Thyroid gland (tissue), 4 donors: ENCODE measurements at places on chromosomes 1 and 21.

GRCh38 chr1:180176965-180177364, 22.3 kb downstream of the QSOX1 start:
- H3K4me1 ChIP-seq, result peaks cover 14% of the 10 kb centered on the region
- no peak for DNase-seq
- H3K27me3 ChIP-seq, result no peaks in the 10 kb centered on the region
- H3K27ac ChIP-seq, result no peak overlapping the region

DNA sequence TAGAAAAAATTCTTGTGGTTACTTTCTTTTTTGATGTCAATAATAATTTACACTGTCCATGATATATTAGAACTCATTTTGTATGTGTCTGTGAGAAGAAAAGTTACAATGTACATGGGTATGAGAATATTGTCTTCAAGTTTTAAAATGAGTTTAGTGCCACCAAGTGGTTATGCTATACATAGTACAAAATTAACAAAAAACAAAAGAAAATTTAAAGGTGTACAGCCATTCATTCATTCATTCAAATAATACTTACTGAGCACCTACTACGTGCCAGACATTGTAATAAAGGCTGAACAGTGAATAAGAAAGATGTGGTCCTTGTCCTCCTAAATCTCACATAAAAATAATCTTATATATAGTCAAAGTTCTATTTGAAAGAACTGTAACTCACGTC, 27.7 kb downstream of the UCHL5 start:
- no peaks in the 10 kb centered on the region for H3K36me3 ChIP-seq
- H3K4me3 ChIP-seq, result no peak overlapping the region
- DNase-seq, result no peak
- no peak overlapping the region for H3K27ac ChIP-seq
- H3K4me1 ChIP-seq, result no peaks in the 10 kb centered on the region
- H3K27me3 ChIP-seq, result no peaks in the 10 kb centered on the region

DNA sequence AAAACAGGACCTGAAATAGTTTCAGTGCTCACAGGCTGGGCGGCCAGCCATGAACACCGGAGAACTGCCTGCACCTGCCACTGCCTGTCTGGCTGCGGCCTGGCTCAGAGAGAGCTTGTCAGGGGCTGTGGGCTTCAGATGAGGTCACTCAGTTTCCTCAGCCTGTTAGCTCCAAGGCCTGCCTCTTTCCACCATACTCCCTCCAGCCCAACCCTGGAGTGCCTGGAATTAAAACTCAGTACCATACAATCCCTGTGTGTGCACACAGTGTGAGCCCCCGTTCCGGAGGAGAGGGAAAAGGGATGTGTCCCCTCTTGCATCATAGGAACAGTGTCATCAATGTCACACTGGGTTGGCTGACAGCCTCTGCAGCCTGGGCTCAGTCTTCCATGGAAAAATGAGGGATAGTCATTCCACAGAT, 16.2 kb downstream of the CACNA1S start:
- H3K27me3 ChIP-seq, result no peaks in the 10 kb centered on the region
- DNase-seq, result no peak
- H3K36me3 ChIP-seq, result no peaks in the 10 kb centered on the region
- H3K4me3 ChIP-seq, result no peak overlapping the region
- no peak overlapping the region for H3K27ac ChIP-seq

DNA sequence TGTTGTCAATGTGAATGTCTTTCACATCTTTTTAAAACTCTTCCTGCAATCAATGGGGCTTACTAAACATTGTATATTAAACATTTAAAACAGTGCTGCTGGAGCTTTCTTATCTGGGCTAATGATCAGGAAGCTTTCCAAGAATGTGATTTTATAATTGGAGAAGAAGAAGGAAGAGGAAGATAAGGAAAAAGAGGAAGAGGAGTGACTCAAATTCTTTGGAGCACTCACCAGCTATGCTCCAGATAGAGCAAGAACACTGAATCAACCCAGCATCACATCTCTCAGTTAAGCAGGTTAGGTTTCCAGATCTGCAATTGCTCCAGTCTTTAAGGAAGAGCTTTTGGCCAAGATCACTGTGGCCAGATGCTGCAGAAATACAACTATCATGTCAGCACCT, 1.4 kb upstream of the SPRR2E start:
- H3K27ac ChIP-seq, result no peak overlapping the region
- H3K36me3 ChIP-seq, result no peaks in the 10 kb centered on the region

GRCh38 chr1:53562291-53562980, 103.2 kb downstream of the DMRTB1 start:
- H3K36me3 ChIP-seq, result no peaks in the 10 kb centered on the region
- no peak overlapping the region for H3K4me3 ChIP-seq
- no peaks in the 10 kb centered on the region for H3K4me1 ChIP-seq
- no peak overlapping the region for H3K27ac ChIP-seq
- H3K27me3 ChIP-seq, result no peaks in the 10 kb centered on the region
- DNase-seq, result no peak

GRCh38 chr1:20466273-20466672, 19.7 kb downstream of the CAMK2N1 start:
- no peak overlapping the region for H3K4me3 ChIP-seq
- H3K4me1 ChIP-seq, result no peaks in the 10 kb centered on the region
- no peaks in the 10 kb centered on the region for H3K36me3 ChIP-seq
- DNase-seq, result no peak
- no peak overlapping the region for H3K27ac ChIP-seq

GRCh38 chr1:43879414-43879813, 54.2 kb upstream of the ARTN start:
- H3K27me3 ChIP-seq, result no peaks in the 10 kb centered on the region
- no peaks in the 10 kb centered on the region for H3K4me1 ChIP-seq
- no peaks in the 10 kb centered on the region for H3K36me3 ChIP-seq
- H3K4me3 ChIP-seq, result no peak overlapping the region
- no peak for DNase-seq
- no peak overlapping the region for H3K27ac ChIP-seq

GRCh38 chr1:230379928-230380327, 46.2 kb downstream of the PGBD5 start:
- DNase-seq, result no peak
- H3K4me1 ChIP-seq, result peaks cover 18% of the 10 kb centered on the region
- no peaks in the 10 kb centered on the region for H3K27me3 ChIP-seq
- no peak overlapping the region for H3K4me3 ChIP-seq
